Prostate gland (tissue), 2 donors: ENCODE measurements at places on chromosomes 4 and X. TPM values are rescaled to one million over a fixed set of nuclear protein-coding genes. Genes with fewer than 3 reads are reported as not detected.

Gene GAGE12D
- total RNA-seq = not detected

Gene CTPS2
- 20.4 TPM for total RNA-seq

Gene THAP6
- 20.7 TPM for total RNA-seq

Gene MAOB
- 15.6 TPM for total RNA-seq

Gene BEND4
- 3.9 TPM for total RNA-seq

Gene PSAPL1
- total RNA-seq = 12.9 TPM

GRCh38 chr4:6123541-6123940, 76.8 kb downstream of the JAKMIP1 start:
- DNase-seq = no peak

DNA sequence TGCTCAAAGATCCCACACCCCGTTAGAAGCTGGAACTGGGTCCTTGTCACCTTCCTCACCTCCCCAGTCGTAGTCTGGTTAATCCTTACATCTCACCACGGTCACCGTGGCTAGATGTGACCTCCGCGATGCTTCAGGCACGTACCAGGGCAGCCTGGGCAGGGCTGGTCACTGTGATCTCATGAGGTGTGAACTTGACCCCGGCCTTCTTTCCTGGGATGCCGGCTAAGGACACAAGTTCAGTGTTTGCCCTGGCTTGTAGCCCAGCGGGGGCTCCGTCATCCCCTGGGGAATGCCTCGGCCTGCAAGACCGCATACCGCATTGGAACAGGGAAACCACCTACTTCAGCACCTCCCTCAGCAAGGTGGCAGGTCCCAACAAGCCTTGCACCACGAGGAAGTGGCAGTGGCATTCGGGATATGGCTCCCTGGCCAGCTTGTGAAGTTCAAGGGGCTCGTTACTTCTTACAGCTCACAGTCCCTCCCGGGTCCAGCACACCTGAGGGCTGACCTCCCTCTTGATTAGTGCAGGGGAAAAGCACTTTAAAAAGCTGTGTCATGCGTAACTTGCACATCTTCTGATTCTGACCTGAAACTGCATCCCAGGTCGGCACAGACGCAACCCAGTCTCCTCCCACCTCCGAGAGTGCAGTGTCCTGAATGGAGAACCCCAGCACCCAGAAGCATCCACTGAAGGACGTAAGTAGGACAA, 25.9 kb downstream of the NOP14 start:
- peak; percentile 87 for DNase-seq

Gene RPS6KA6
- 8.7 TPM for total RNA-seq

DNA sequence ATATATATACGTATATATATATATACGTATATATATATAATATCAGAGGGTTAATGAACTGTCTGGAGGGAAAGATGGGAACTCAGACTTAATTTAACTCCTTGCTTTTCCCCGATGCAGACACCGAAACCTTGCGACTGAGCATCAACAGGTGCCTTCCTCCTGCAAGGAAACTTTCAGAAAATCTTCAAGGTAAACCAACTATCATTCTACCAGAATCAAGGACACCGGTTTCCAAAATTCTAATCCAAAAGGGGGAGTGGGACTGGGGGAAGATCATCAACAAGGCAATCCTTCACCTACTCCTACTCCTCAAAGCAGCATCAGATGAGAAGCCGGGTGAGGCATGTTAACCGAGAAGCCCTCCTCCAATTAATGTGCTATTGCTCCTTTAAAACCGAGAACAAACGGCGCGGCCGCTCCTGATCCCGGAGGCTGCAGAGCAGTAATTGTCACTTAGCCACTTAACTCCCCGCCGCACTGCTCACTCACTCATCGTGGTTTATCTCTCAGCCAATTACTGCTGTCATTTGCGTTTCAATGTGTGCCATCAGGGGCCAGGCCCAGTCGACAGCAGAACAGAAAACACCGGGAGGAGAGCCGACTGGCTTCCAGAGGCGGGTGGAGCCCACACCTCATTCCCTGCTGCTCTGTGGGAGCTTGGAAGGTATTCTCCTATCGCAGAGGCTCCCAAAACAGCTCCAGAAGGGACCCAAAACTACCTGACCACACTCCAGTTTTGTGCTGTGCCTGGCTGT, 61.7 kb downstream of the MAML3 start:
- peak; percentile 32 for DNase-seq

DNA sequence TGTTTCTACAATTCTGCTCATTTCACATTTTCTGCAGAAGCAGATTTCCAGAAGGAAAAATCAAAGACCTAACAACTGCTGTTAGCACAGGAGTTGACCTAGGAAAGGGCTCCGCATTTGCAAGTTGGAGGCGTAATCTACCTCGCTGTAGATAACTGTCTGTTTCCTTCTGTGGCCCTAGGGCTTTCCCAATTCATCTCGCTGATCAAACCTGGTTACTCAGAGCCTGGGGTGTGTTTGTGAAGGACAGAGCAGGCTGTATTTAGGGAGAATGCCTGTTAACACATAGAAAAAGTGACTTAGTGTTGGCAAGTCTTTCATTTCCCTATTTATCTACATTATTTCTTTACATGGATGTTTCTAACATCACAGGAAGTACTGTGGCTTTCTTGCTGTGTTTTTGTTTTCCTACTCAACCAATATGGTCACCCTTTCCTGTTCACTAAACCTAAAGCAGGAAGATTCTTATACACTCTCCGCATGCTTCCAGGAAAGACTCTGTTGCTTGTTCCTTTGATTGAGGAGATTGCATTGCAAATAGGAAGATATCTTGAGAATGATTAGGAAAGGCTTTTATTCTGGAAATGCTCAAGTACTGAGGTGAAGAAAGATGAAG, 40.5 kb downstream of the AGA start:
- DNase-seq = no peak

Gene CT45A2
- not detected for total RNA-seq

- DNase-seq = no peak
Measured at GRCh38 chr4:175971388-175972179, 94.1 kb upstream of the WDR17 start.

GRCh38 chrX:140949233-140949632, 53.2 kb upstream of the SPANXB1 start:
- DNase-seq = no peak

- DNase-seq = peak; percentile 16
Measured at GRCh38 chrX:107542500-107542899, 85.8 kb upstream of the PRPS1 start.

Gene ZNF711
- 2.2 TPM for total RNA-seq
